ENCODE measurements at places on chromosomes 3 and 15. TPM values are rescaled to one million over a fixed set of nuclear protein-coding genes. Genes with fewer than 3 reads are reported as not detected.

CPA3 gene
- 2.6 TPM for total RNA-seq

GPR176 gene
- total RNA-seq, result 1.1 TPM

ALDH1L1 gene
- 27.0 TPM for total RNA-seq

HTR3C gene
- not detected for total RNA-seq

GOLGA6L10 gene
- 0.50 TPM for total RNA-seq

PLA2G4B gene
- 1.7 TPM for total RNA-seq

MORC1 gene
- total RNA-seq, result not detected

DAZL gene
- not detected for total RNA-seq

PRSS50 gene
- 0.12 TPM for total RNA-seq

NISCH gene
- 45.1 TPM for total RNA-seq

CNTN4 gene
- total RNA-seq, result 3.5 TPM

CCDC39 gene
- not detected for total RNA-seq

GRK7 gene
- not detected for total RNA-seq

SERINC4 gene
- 0.34 TPM for total RNA-seq

NT5DC2 gene
- 37.3 TPM for total RNA-seq

FETUB gene
- 0.36 TPM for total RNA-seq

CP gene
- 6.5 TPM for total RNA-seq

PLXNB1 gene
- 30.2 TPM for total RNA-seq

ATP13A4 gene
- total RNA-seq, result 0.36 TPM

MAN2A2 gene
- total RNA-seq, result 93.6 TPM

CIB1 gene
- total RNA-seq, result 74.1 TPM

AMOTL2 gene
- 61.3 TPM for total RNA-seq

FBXW12 gene
- not detected for total RNA-seq

TRIM42 gene
- total RNA-seq, result not detected

SNX22 gene
- total RNA-seq, result 1.7 TPM

MCF2L2 gene
- 0.22 TPM for total RNA-seq

LXN gene
- total RNA-seq, result 4.0 TPM

PPP1R14D gene
- total RNA-seq, result not detected

SLC28A1 gene
- total RNA-seq, result 1.6 TPM

All from heart right ventricle (tissue), 16 donors.